ENCODE measurements at places on chromosomes 4 and X.

GRCh38 chr4:184980261-184980660, 38.0 kb upstream of the HELT start:
- DNase-seq: no peak

DNA sequence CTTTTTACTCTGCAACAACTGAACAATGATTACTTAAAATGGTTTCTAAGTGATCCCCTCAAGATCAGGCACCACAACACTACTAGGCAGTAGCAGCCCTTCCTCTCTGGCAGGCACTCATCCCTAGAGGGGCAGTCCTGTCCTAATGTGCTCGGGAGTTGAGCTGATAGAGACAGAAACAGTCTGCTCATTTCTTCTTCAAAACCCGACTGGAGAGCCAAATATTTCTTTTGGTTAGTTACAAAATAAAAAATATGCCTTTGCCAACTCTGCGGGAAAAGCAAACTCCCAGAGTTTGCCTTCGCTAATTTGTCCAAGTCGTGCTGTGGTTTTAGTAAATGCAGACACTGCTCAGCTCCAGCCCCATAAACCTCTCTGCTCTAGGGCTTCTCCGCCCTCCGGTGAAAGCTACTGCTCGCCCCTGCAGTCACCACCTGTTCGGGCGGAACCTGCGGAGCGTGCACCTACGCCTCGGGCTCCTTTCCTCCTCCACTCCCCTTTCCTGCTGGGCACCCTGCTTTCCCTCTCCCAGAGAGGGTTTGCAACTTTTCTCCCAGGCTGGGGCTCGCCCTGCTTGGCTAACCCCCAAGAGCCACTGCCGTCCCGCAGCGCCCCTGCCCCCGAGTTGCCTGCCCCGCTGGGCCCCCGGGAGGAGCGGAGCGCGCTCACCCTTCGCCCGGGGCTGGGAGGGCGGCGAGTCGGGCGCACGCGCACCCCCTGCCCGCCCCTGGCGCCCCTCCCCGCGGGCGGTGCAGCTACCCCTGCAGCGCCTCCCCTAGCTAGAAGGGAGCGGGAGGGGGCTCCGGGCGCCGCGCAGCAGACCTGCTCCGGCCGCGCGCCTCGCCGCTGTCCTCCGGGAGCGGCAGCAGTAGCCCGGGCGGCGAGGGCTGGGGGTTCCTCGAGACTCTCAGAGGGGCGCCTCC, at the start of gene NPNT:
NPNT (plus strand) TSS at position 812 of the 923 bp plus-strand sequence. CDS start 182 bp downstream, outside the sequence.
- no peak for DNase-seq

GRCh38 chr4:101283434-101283833, 63.9 kb downstream of the PPP3CA start:
- DNase-seq: no peak

GRCh38 chrX:410296-410695, 23.6 kb upstream of the PPP2R3B start:
- DNase-seq: no peak

DNA sequence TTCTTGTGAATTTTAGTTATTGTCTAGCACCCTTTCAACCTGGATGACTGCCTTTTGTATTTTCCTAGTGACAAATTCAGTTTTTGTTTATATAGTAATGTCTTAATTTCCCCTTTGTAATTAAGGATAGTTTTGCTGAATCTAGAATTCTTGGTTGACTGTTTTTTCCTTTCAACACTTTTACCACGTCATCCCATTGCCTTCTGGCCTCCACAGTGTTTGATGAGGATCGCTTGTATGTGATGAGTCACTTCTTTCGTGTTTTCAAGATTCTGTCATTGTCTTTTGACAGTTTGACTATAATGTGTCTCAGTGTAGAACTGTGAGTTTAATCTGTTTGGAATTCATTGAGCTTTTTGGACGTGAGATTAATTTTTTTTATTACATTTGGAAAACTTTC, 30.1 kb downstream of the KDM6A start:
- DNase-seq: peak; percentile 45

- DNase-seq: peak; percentile 23
Observed at GRCh38 chr4:42519803-42520417, 122.6 kb downstream of the SHISA3 start.

GRCh38 chr4:53908661-53909078, 155.7 kb downstream of the CHIC2 start:
- peak; percentile 90 for DNase-seq

DNA sequence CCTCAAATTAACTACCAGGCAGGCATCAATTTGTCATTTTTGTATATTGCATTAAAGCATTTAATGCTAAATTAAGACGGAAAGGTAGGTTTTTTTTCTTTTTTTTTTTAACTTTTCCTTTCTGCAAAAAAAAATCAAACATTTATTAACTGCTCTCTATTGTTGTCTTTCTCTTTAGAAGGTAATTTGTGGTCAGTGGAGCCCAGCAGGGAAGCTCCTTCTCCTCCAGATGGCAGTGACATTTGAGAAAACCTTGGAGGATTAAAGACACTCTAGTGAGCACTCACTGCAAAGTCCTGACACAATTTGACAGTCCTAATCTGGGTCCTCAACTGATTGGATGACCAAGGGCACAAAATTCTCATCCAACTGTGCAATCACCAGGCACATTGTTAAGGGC, 102.4 kb downstream of the SLIT2 start:
- no peak for DNase-seq

DNA sequence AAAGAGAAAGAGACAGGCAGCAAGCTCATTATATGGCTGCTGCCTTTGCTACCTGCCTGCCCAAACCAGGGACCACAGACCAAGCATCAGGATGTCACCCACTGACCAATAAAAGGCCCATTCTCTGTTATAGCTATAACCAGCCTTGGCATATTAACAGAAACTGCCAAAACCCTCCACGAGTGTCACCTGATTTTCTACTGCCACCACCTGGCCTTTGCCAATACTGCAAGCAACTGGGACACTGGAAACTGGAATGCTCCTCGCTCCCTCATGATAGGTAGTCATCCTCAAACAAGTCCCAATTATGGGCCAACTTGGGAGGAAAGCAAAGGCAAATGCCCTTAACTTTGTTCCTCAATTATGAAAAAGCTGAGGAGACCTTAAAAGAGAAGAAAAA, 76.0 kb downstream of the SPIN4 start:
- no peak for DNase-seq

DNA sequence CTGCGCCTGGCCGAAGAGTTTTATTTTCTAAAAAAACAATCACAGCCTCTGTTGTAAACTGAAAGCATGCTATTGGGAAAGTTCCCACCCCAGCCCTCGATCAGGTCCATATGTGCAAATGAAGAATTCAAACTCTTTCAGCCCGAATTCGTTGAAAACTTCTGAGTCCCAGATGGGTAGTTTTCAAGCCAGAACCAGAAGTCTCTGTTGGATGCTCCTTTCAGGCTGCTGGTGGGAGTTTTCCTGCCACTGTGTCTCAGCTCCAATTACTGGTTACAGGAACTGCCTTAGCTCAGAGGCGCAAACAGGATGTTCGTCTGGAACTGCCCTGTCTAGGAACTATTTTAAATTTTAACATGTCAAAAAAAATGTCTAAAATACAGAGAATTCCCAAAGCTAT, 9.3 kb upstream of the ALG13 start:
- DNase-seq: no peak

DNA sequence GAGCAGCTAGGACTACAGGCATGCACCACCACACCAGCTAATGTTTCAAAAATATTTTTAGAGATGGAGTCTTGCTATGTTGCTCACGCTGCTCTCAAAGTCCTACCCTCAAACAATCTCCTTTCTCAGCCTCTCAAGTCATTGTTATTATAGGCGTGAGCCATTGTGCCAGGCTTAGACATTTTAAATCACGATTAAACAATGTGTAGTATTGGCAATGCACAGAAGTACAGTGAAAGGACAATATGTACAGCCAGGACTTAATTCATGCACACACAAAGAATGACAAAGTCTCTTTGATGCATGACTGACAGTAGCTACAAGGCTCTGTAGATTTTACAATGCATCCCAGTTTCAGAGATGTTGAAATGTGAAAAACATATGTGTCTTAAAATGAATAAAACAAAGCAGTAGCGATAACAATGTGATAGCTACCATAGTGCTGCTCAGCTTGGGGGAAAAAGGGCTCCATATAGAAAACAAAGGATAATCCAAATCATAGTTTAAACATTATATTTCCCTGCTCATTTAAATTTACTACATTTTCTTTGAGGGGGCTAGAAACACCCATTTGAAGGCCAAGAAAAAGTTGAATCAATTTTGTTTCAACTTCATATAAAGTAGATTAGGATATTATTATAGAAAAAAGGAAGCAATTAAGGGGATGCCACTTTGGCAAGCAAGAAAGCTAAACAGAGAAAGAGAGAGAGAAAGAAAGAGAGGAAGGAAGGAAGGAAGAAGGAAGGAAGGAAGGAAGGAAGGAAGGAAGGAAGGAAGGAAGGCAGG, 272.4 kb upstream of the SMIM31 start:
- no peak for DNase-seq

- DNase-seq: no peak
Observed at GRCh38 chr4:151355155-151355554, 29.8 kb upstream of the SH3D19 start.

GRCh38 chr4:87377816-87378215, 13.2 kb downstream of the HSD17B11 start:
- DNase-seq: no peak

GRCh38 chrX:155094468-155095061, 23.3 kb downstream of the BRCC3 start:
- no peak for DNase-seq

GRCh38 chrX:41512394-41512793, 65.3 kb downstream of the NYX start:
- DNase-seq: no peak

DNA sequence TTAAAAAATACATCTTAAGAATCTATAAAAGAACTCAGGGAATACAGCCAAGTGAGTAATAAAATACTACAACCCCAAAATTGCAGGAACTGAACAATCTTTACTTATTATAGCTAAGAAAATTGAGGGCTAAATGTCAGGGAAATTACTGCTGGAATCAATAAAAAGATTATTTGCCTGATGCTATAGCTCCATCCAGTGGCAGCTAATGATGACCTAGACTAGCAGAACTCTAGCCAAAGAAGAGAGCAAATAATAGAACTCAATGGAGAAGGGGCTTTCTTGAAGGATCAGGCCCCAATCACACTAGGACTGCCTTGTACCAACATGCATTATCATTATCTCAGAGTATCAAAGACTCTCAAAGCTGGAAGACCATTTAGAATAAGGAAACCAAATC, 85.0 kb upstream of the FAM241A start:
- DNase-seq: no peak

DNA sequence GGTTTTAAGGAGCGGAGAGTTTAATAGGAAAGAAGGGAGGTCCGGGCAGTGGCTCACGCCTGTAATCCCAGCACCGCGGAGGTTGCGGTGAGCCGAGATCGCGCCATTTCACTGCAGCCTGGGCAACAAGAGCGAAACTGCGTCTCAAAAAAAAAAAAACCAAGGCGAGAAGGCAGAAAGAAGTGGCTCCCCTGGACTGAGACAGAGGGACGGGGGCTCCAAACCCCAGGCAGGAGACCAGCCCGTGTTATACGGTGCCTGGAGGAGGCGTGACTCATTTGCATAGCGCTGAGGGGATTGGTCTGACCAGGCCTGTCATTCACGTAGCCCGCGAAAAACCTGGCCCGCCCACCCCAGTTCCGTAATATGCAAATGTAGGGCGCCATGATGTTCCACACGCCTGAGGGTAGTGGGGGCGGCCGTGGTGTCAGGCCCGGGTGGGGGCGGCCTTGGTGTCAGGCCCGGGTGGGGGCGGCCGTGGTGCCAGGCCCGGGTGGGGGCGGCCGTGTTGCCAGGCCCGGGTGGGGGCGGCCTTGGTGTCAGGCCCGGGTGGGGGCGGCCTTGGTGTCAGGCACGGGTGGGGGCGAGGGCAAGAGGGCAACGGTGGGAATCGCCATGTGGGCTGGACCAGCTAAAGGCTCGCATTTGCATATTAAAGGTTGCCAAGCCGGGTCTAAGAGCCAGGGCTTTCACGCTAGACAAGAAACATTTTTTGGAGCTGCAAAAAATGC, 2.1 kb downstream of the PLCXD1 start:
- peak; percentile 65 for DNase-seq

GRCh38 chrX:71549986-71550385, 17.1 kb downstream of the OGT start:
- no peak for DNase-seq

DNA sequence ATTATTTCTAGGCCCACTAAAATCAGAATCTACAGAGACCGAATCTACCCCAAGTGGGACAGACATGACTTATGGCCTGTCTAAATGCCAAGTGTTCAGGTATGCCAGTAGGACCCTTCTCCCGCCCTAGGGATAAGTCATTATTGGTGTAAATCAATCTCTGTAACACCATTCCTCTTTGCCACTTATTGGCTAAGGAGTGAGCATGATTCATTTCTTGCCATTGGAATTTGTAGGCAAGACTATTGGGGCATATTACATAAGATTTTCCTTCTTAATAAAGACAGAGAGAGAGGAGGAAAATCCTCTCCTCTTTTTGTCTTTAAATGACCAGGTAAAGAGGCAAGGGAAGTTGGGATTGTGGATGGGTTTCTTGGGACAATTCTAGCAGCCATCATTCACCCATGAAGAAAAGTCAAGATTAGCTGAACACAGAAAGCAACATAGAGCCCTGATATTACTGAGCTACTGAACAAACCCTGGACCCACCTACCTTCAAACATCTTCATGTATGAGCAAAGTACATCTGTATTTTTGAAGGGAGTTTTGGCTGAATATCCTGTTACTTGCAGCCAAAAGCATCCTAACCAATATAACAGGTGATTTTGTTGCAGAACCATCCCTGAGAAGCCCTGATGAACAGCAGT, 2.6 kb downstream of the SLC9B2 start:
- no peak for DNase-seq

DNA sequence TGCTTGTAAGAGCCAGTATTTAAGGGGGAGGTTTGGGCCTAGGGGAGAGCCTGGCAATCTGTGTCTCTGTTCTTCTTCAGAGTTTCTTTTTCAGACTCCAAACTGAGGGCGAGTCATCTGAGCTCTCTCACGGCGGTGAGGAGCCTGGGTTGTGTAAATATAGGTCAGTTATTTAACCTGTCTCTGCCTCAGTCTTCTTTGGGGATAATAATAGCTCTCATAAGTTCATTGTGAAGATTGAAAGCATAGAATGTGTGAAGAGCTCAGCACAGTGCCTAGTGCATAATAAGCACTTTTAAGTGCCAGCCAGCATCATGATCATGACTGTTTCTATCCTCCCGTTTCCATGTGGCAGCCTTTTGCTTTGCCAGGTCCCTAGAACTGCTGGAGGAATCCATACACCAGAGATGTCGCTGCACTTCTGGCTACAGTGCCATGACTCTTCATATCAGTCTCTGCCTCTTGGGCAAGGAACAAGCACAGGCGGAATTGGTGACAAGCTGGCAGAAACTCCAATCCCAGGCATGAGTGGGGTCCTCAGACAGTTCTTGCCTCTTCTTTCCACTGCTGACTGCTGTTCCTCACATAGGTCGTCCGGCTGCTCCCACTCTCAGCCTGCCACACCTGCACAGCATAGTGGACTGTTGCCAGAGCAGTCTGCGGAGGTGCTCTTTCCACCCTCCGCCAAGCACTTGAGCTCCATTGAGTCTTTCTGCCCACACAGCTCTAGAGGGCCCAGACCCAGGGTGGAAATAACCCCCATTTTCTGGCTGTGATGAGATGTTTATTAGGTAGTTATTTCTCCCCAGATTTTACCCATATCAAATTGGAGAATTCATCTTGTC, 103.7 kb upstream of the MAML3 start:
- DNase-seq: no peak

GRCh38 chr4:126916049-126916625, 716.6 kb upstream of the INTU start:
- DNase-seq: peak; percentile 20

Measured in fibroblast of skin of left quadriceps (primary cell).